ENCODE measurements at places on chromosomes 11 and 22.

- DNase-seq, result no peak
Measured at GRCh38 chr22:46846832-46847355, 84.4 kb downstream of the TBC1D22A start.

GRCh38 chr11:114880442-114880841 is 202.1 kb downstream of the NXPE2 start:
- no peak for DNase-seq

- no peak for DNase-seq
Measured at GRCh38 chr11:131693756-131694155, 323.3 kb downstream of the NTM start.

GRCh38 chr11:30447058-30447640 is 124.2 kb downstream of the ARL14EP start:
- DNase-seq, result no peak

DNA sequence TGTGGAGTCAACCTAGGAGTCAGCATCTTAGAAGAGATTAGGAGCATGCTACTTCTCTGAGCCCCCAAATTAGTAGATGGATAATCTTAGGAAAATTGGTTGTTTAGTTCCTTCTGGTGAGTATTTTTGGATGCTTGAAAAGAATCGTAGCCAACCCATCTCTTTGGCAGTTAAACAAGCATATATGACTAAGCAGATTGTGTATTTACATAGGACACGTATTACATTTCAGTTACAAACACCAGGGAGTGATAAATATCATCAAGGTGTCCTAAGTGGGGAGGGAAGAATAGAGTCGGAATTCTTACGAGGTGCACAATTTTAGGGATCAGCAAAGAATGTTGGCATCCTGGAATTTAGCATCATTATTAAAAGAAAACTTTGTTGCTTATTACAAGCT is 13.5 kb downstream of the PLET1 start:
- no peak for DNase-seq

DNA sequence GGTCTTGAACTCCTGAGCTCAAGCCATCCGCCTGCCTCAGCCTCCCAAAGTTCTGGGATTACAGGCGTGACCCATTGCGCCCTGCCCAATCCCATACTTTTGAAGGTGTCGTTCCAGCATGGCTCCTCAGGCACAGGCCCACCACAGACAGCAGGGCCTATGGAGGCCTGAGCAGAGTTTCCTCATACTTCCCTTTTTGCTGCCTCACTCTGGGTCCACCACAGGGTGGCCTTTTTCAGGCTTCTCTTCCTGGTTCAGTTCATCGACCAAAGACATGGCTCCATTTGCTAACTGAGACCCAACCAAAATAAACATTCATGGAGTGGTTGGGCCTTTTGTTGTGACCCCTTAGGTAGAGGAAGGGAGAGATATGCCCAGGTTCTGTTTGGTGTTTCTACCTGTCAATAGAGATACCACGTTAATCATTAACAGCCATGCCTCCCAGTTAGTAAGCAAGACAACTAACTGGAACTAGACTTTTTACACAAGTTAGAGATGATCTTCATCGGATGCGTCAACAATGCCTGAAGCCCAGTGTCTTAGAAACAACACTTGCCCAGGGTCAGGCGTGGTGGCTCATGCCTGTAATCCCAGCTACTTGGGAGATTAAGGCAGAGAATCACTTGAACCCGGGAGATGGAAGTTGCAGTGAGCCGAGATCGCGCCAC is 35.1 kb downstream of the TRIOBP start:
- no peak for DNase-seq

DNA sequence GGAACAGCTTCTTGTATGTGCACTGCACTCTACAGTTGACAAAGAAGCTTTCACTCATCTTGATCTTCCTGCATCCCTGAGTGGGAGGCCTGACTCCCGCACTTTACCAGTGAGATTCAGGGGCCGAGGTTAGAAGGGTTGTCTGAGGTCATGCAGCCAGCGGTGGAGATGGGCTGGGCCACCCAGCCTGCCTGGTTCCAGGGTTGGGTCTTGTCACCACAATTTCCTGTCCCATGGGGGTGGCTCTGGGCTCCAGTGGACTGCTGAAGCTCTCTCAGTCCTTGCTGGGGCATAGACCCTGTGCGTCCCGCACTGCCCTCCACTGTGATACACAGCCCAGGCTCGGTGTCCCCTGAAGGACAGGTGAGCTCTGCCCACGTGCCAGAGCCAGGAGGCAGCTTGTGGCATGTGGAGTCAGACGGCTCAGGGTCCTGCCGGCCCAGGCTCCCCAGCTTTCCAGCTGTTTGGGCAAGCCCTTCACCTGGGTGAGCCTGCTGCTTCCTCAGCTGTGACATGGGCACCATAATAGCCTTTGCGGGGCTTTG is 6.9 kb upstream of the MYO7A start:
- DNase-seq, result no peak

- DNase-seq, result no peak
Measured at GRCh38 chr22:19902245-19902715, 39.3 kb upstream of the COMT start.

GRCh38 chr11:4916581-4916980 is 2.6 kb downstream of the OR51G2 start:
- DNase-seq, result no peak

GRCh38 chr11:35494957-35495490 is 30.4 kb downstream of the PAMR1 start:
- DNase-seq, result no peak

GRCh38 chr11:60378354-60378753 is at the start of gene MS4A7:
TSS of gene MS4A7 (plus strand) at chr11:60378532. CDS start at chr11:60383142, 4,610 bp downstream.
- DNase-seq, result no peak

DNA sequence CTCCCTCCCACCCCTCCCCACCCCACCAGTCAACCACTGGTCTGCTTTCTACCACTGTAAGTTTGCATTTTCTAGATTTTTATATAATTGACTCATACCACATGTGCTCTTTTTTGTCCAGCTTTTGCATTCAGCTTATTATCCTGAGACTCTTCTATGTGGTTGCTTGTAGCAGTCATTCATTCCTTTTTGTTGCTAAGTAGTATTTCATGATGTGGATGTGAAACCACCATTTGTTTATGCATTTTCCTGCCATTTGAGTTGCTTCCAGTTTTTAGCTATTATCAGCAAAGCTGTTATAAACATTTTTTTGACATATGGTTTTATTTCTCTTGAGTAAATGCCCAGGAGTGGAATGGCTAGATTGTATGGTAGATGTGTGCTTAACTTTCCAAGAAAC is 77.0 kb upstream of the FGF3 start:
- no peak for DNase-seq

DNA sequence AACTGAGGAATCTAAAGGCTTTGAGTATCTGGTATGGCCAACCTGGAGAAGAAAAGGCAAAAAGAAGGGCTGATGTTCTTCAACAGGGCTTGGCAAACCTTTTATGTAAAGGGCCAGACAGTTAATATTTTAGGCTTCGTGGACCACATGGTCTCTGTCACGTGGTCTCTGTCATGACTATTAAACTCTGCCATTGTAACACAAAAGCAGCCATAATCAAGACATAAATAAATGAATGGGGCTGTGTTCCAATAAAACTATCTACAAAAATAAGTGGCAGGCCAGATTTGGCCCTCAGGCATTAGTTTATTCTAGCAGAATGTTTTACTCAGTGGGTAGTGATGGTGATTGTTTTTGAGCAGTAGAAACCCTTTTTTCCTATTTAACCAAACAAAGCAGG is 483 bp upstream of the ACCSL start:
- DNase-seq, result no peak

All from stimulated activated CD4-positive, alpha-beta T cell treated with anti-CD3 and anti-CD28 coated beads, Interleukin-1b, Interleukin-23, amount 100 ng/mL, for 48 hours (primary cell).